Natural killer cell (primary cell): ENCODE measurements at places on chromosomes 4 and X. TPM values are rescaled to one million over a fixed set of nuclear protein-coding genes. Genes with fewer than 3 reads are reported as not detected.

APEX2 gene
- 12.4 TPM for total RNA-seq

DNA sequence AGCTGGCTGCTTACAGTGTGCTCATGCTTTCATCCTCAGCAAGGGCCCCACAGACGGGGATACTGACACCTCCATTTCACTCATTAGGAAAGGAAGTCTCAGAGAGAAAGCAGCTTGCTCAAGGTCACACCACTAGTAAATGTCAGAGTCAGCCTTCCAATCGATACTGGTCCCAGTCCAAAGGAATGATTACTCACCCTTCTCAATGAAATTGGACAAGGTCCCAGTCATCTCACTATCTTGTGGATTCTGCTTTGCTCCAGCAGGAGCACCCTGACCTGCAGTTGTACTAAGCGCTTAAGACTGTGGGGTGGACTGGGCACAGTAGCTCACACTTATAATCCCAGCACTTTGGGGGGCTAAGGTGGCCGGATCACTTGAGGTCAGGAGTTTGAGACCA is 132.2 kb upstream of the SLC34A2 start:
- DNase-seq: no peak

NAA11 gene
- total RNA-seq: not detected

AKAP4 gene
- not detected for total RNA-seq

SLC49A3 gene
- 10.0 TPM for total RNA-seq

GRCh38 chrX:25020391-25020904 is 4.7 kb upstream of the ARX start:
- no peak for DNase-seq

GPAT3 gene
- 11.3 TPM for total RNA-seq
